ENCODE measurements at places on chromosomes 11 and 22.

GRCh38 chr22:19576460-19577421 lies 52.5 kb upstream of the CLDN5 start:
- peak; percentile 46 for DNase-seq

- DNase-seq, result no peak
Measured at GRCh38 chr11:215581-216037, 8.1 kb downstream of the RIC8A start.

DNA sequence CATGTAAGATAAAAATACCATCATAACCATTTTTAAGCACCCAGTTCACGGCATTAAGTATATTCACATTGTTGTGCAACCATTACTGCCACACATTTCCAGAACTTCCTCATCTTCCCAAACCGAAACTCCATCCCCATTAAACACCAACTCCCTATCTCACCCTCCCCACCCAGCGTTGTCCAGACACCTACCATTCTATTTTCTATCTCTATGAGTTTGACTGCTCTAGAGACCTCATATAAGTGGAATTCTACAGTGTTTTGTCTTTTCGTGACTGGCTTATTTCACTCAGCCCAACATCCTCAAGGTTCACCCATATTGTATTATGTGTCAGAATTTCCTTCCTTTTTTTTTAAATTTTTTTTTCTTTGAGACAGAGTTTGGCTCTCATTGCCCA lies 45.2 kb downstream of the PPFIA1 start:
- no peak for DNase-seq

- no peak for DNase-seq
Measured at GRCh38 chr11:94735907-94736306, 32.2 kb upstream of the AMOTL1 start.

DNA sequence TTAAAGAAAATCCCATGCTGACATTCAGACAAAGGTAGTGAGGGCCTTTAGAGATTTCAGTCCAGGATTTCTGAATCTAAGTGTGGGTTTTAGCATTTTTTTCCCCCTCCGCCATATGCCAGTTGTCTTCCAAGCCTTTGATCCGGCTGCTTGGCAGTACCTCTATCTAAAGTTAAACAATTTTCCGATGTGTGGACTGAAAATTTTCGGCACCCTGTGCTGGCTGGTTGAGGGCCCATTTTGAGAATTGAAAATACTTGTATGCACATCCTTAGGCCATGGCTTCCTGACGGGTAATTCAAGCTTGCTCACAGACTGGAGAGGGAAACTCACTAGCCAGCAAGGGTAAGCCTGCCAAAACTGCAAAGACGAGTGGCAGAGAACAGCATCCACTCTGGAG lies 131.9 kb upstream of the NARS2 start:
- DNase-seq, result no peak

Measured in ACHN (cell line).